Activated CD4-positive, alpha-beta memory T cell treated with anti-CD3 and anti-CD28 coated beads, Interleukin-2, amount 10 ng/mL, durations not matched to agents 7 days and 5 days (primary cell): ENCODE measurements at places on chromosomes 4 and X.

DNA sequence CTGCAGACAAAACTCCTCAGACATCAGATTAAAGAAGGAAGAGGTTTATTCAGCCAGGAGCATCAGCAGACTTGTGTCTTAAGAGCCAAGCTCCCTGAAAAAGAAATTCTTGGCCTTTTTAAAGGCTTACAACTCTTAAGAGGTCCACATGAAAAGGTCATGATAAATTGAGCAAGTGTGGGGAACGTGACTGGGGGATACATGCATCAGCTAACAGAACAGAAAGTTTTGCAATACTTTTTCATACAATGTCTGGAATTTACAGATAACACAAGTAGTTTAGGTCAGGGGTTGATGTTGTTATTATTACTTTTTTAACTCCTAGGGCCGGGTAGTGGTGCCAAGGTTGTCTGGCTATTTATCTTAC, 55.6 kb upstream of the RBMX start:
- H3K27ac ChIP-seq = peak overlapping the region; percentile 82
- peaks cover 23% of the 10 kb centered on the region for H3K4me1 ChIP-seq
- no peak for DNase-seq

GRCh38 chrX:150429594-150429993, 66.5 kb downstream of the MAMLD1 start:
- H3K36me3 ChIP-seq = peaks cover 5% of the 10 kb centered on the region
- no peak overlapping the region for H3K4me3 ChIP-seq
- no peaks in the 10 kb centered on the region for H3K4me1 ChIP-seq
- no peak overlapping the region for H3K27ac ChIP-seq
- no peak for DNase-seq
- no peaks in the 10 kb centered on the region for H3K27me3 ChIP-seq

DNA sequence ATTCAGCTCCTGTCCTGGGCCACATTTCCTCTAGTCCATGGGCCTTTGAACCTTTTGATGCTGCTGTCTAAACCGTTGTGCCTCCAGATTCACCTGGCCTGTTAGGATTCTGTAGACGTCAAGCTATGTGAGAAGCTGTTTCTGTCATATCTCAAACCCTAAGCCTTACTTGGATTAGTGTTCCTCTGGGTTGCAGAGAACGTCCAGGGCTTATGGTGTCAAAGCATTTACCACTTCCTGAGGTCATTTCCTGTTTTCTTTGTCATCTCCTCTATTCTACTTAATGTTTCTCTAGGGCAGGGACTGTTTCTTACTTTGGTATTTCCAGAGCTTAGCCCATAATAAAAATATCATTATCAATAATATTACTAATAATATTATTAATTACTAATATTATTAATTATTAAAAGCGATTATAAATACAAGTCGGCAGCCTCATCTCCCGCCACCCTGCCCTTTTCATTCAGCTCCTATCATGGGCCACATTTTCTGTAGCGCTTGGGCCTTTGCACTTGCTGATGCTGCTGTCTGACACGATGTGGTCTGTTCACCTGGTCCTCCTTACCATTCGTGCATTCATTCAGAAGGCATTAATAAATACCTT, 19.1 kb downstream of the PRIMPOL start:
- H3K36me3 ChIP-seq = peaks cover 47% of the 10 kb centered on the region
- H3K4me1 ChIP-seq = peaks cover 36% of the 10 kb centered on the region
- DNase-seq = peak; percentile 36
- H3K4me3 ChIP-seq = peak overlapping the region; percentile 37
- H3K27me3 ChIP-seq = no peaks in the 10 kb centered on the region
- peak overlapping the region; percentile 94 for H3K27ac ChIP-seq

- H3K27ac ChIP-seq = no peak overlapping the region
- H3K4me1 ChIP-seq = peaks cover 4% of the 10 kb centered on the region
- H3K27me3 ChIP-seq = no peaks in the 10 kb centered on the region
- H3K4me3 ChIP-seq = no peak overlapping the region
- H3K36me3 ChIP-seq = peaks cover 34% of the 10 kb centered on the region
These were observed 7.9 kb downstream of the FAM200B start for GRCh38 chr4:15689540-15689939.

- H3K4me3 ChIP-seq = no peak overlapping the region
- H3K4me1 ChIP-seq = no peaks in the 10 kb centered on the region
- no peak for DNase-seq
- no peak overlapping the region for H3K27ac ChIP-seq
- no peaks in the 10 kb centered on the region for H3K27me3 ChIP-seq
These were observed 324.6 kb downstream of the MID1IP1 start for GRCh38 chrX:39125834-39126233.

DNA sequence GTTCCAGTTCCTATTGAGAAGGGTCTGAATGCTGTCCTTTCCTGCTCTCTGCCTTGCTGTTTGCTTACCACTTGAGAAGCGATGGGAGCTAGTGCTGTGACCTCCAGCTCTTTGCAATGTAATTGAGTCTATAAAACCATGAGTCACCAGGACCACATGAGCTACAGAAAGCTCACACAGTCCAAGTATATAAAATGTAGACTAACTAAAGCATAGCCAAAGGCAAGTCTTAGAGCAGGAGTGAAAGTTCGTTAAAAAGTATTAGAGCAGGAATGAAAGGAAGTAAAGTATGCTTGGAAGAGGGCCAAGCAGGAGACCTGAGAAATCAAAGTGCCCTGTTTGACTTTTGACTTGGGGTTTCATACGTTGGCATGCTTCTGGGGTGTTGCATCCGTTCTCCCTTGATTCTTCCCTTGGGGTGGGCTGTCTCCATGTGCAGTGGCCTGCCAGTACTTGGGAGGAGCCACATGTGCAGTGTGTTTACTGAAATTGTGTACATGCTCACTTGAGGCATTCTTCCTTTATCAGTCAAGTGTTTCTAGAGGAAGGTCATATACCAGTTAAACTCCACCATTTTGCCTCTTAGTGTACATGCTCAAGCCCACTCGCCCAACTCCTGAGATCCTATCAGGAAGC, 71.3 kb upstream of the KIT start:
- H3K36me3 ChIP-seq = no peaks in the 10 kb centered on the region
- no peaks in the 10 kb centered on the region for H3K27me3 ChIP-seq
- no peaks in the 10 kb centered on the region for H3K4me1 ChIP-seq
- no peak for DNase-seq

- peaks cover 3% of the 10 kb centered on the region for H3K27me3 ChIP-seq
- no peak overlapping the region for H3K27ac ChIP-seq
- H3K4me1 ChIP-seq = peaks cover 17% of the 10 kb centered on the region
- no peaks in the 10 kb centered on the region for H3K36me3 ChIP-seq
- DNase-seq = no peak
These were observed 141.2 kb upstream of the SCML1 start for GRCh38 chrX:17596061-17596460.

DNA sequence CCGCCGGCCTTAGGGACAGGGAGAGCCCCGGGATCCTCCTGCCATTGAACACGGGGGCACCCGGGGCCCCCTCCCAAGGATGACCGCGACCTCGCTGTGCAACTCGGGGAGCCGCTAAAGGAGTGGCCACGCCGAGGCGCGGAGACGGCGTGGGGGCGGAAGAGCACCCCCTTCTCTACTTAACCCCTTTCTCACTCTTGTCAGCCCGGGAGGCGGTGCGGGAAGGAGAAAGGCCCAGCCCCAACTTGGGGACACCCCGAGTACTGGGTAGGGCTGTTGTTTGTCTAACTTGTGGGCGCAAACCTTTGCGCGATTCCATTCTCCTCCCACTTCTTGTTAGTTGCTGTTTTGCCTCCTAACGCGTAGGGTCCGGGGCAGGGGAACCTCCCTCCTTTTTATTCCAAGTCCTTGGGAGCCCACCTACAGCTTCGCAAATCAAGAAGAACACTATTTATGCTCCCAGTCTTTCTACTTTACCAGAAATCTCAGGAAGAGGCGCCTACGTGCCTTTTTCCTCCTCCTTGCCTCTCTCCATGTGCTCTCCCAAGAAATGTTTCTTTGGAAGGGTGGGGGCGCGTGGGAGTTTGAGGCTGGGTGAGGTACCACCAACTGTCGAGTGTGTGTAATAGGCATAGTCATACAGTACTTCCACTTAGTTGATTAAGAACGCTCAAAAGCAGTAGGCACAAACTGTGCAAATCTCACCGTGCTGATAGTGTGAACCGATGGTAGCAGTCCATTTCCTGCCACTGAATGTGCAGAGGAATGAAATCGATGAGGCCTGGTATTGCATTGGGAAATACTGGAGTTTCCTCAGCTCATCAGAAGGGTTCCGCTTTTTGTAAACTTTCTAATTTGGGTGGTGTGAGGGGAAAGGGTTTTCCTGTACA, 813 bp downstream of the DIAPH2 start:
- H3K4me3 ChIP-seq = peak overlapping the region; percentile 91
- no peaks in the 10 kb centered on the region for H3K27me3 ChIP-seq
- DNase-seq = peak; percentile 46
- H3K36me3 ChIP-seq = peaks cover 3% of the 10 kb centered on the region
- peak overlapping the region; percentile 91 for H3K27ac ChIP-seq

- H3K4me3 ChIP-seq = no peak overlapping the region
- no peak overlapping the region for H3K27ac ChIP-seq
- no peaks in the 10 kb centered on the region for H3K4me1 ChIP-seq
- peaks cover 11% of the 10 kb centered on the region for H3K27me3 ChIP-seq
- DNase-seq = no peak
These were observed 194.8 kb downstream of the SOWAHB start for GRCh38 chr4:76703123-76703490.
